ENCODE measurements at places on chromosomes 16 and 17.

GRCh38 chr17:78991017-78991738 lies 11.5 kb upstream of the LGALS3BP start:
- DNase-seq: no peak

GRCh38 chr16:12545792-12546342 lies 257.8 kb downstream of the CPPED1 start:
- DNase-seq: no peak

GRCh38 chr17:67139784-67140665 lies 95.7 kb downstream of the CACNG1 start:
- no peak for DNase-seq

- DNase-seq: peak; percentile 67
Observed at GRCh38 chr16:71542377-71542776, 16.2 kb downstream of the CHST4 start.

DNA sequence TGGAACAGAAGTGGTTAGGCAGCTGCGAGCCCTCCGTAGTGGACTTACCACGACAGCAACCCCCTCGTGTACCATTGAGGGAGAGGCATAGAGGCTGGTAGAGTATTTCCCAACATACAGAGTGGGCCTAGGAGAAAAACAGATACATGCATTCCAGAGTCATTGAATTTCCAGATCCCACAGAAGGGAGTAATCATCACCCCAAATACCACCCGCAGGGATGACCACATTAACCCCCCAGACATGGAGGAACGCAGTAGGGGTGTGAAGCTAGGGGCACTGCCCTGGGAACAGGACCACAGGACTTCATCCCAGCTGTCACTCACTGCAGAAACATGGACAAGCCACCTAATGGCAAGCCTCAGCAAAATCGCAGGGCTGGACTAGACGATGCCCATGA lies 44.7 kb upstream of the ICAM2 start:
- no peak for DNase-seq

DNA sequence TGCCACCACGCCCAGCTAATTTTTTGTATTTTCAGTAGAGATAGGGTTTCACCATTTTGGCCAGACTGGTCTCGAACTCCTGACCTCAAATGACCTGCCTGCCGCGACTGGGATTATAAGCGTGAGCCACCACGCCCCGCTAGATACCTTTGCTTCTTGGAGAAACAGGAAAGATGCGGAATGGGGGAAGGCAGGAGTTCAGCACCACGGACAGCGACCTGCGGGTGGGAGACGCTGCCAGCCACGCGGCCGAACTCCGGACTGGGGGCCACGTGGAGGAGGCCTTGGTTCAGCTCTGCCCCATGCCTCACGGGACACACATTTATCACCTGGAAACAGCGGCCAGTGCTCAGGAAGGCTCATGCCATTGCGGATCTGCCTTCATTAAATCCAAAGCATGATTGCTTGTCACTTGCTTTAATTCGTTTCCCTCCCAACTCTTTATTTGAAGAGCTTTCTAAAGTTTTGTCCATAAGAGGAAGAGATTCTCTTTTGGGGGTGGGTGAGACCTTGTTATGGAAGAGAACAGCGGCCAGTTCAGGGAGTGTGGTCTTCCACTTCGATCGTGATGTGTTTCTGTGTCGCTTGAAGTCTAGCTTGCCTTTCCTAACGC lies 219.9 kb downstream of the ENGASE start:
- no peak for DNase-seq

DNA sequence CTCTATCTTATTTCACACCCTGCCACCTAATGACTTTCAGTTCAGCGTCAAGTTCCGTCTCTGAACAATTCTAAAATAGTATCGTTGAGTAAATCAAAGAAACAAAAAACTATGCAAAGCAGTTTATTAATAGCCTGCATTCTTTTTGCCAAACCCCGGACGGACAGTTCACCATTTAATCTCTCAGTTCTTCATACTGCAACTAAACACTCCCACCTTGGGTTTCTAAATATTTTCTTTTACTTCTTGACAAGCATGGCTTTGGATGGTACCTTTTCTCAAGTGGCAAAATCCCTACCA lies 1.2 kb downstream of the MYH11 start:
- DNase-seq: no peak

DNA sequence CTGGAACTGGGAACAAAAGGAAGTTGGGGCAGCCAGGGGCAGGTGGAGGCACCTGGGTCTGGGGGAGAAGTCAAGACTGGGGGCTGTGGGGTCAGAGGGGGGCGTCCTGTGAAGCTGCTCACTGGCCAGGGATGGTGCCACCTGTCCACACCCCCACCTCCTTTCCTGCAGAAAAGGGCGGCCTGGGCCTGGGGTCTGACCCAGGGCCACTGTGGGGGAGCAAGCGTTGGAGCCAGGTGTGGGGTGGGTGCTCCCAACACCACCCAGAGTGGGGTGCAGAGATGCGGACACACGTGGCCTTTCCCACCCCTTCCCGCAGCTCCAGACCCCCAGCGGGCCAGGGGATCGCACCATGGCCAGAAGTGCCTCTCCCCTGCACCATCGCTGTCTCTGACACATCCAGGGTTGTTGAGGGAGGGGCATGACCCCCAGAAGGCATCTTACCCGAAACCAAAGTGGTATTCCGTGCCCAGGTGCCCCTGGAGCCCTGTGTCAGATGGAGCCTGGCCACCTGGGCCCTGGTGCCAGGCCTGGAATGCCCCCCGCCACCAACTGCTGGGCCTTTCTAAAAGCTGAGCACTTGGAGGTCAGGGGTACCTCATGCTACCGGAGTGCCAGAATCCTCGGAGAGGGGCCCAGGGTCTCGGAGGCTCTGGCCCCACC lies 2.6 kb upstream of the SLC16A3 start:
- no peak for DNase-seq

DNA sequence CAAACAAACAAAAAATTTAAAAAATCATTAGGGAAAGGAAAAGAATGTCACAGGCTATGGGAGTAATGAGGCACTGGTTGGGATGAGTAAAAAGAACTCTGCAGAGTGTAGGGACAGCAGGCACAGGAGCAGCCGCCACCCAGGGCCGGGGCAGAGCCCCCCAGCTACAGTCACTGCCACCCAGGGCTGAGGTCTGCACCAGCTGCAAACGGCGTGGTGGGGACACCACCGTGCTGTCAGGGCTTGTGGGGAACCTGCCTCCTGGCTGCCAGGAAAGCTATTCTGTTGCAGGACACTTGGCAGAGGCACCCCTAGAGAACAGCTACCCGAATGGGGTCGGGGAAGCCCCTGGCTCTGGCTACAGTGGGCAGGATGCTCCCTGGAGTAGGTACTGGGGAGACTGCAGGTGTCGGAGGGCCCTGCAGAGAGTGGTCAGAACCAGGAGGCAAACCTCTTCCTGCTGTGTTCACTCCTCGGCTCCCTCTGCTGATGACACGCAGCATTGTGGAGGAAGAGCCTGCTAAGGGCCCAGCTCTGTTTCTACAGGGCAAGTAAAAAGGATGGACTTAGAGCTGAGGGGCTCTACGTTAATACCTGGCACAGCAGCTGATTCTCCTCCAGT lies 32.3 kb upstream of the CAPN15 start:
- DNase-seq: peak; percentile 77

GRCh38 chr17:56909742-56910508 lies 3.9 kb downstream of the TRIM25 start:
- no peak for DNase-seq

DNA sequence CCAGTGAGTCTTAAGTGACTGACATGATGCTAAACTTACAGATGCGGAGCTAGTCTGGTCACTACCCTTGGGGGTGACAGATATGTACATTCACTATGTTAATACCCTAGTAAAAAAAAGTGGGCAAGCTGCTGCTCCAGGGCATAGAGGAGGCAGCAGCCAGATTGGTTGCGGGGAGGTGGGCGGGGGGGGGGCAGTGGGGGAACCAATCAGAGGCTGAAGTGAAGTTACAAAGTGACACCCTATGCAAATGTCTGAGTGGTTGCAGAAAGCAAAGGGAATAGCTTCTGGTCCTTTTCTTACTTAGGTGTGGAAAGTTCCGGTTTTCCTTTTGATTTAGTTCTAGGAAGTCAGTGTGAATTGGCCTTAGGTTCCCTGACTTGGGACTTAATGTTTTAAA lies 12.1 kb downstream of the NDEL1 start:
- no peak for DNase-seq

Measured in 8988T (cell line).